ENCODE measurements at places on chromosomes 7 and 10.

- DNase-seq: no peak
Measured at GRCh38 chr10:91378061-91378460, 32.1 kb upstream of the HECTD2 start.

DNA sequence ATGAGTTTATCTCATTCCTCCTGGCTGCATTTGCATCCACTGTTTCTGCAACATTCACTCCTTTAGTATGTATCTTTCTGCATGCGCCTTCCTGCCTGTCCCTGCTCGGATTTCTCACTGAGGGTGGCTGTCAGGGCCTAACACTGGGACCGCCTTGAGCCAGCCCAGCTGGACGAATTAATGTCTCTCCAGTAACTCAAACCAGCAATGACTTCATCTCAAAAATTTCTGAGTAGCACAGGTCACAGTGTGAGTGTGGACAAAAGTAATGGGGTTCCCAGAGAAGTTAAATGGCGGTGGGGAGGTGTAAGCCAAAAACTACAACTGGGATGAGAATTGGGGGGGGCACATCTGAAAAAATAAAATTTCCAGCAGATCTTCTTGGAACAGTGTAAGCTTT, 444.0 kb upstream of the MGMT start:
- no peak for DNase-seq

GRCh38 chr7:36096460-36097095, 56.5 kb upstream of the EEPD1 start:
- DNase-seq: no peak

GRCh38 chr7:94045581-94045980, 41.4 kb upstream of the BET1 start:
- DNase-seq: no peak

DNA sequence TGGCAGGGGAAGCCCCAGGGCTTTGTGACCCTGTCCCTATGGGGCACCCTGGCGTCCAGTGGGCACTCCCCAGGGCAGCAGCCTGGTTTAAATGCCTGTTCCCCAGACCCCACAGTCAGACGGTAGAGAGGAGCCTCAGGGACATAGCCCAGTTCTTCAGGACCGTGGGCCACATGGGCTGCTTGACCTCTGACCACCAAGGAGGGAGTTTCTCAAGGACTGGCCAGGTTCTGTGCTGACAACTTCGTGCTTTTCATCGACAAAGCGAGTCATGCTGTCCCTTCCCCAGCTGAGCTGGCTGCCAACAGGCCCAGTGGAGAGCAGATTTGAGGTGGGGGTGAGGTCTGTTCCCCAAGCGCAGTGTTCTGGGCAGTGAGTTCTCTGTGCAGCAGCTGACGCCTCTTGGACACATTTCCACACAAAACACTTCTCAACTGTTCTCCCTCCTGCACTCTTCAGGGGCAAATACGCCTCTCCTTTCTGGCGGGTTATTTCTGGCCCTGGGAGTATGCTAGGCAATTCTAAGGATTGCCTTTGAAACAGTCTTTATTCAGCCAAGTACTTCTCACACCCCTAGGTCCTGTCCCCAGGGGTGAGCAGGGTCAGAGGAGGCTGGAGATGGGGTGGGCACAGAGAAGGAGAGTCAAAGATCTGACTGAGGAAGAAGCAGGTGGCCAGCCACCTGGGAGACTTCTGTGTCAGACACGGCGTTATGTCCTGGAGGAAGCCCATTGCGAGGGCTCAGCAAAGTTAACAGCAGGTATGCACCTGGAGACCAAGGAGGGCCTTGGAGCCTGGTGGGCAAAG, 57.3 kb upstream of the CAMK2B start:
- peak; percentile 13 for DNase-seq

DNA sequence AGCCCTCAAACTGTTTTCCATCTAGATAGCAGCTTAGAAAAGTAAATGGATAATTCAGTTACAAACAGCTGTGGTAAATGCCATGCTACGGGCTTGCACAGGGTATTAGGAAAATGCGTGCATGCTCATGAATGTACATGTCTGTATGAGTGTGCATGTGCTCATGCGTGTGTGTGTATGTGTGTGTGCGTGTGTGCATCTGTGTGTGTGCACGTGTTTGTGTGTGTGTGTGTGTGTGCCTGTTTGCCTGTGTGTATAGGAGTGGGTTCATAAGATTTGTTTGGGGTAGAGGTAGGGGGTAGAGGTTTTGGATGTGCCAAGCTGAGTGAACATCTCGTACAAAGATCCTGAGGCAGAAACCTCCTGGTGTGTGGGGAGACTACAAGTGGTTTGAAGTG, 52.9 kb downstream of the AOAH start:
- DNase-seq: no peak

GRCh38 chr10:114048472-114048871, 4.8 kb downstream of the ADRB1 start:
- no peak for DNase-seq

GRCh38 chr10:101611096-101611905, 23.2 kb downstream of the DPCD start:
- peak; percentile 34 for DNase-seq

DNA sequence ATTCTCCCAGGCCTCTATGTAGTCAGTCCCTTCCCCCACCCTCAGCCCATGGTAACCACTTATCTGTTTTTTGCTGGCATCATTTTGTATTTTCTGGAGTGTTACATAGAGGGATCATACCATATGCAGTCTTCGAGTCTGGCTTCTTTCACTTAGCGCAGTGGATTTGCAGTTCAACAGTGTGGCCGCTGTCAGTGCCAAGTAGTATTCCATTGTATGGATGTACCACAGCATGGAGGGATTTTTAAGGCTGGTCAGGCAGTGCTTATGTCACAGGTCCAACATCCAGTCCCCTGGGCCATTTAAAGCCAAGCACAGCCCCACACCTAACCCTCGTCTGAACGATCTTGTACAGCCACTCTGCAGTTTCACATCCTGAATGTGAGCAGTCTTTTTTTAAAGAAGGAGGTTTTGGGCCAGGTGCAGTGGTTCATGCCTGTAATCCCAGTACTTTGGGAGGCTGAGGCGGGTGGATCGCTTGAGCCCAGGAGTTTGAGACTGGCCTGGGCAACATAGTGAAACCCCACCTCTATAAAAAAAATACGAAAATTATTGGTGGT, 121.8 kb downstream of the CUX1 start:
- DNase-seq: no peak

- DNase-seq: no peak
Measured at GRCh38 chr7:101108330-101108857, 18.5 kb upstream of the SERPINE1 start.

DNA sequence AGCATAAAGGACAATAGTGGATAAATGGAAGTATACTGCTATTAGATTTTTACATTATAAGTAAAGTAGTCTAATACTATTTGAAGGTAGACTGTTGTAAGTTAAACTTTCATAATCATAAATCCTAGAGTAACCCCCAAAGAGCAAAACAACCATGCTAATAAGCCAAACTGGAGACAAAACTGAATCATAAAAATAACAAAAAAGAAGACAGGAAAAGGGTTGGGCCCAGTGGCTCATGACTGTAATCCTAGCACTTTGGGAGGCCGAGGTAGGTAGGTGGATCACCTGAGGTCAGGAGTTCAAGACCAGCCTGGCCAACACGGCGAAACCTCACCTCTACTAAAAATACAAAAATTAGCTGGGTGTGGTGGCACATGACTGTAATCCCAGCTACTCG, 9.7 kb downstream of the CACUL1 start:
- DNase-seq: no peak

GRCh38 chr10:58743466-58744115, 230.9 kb downstream of the BICC1 start:
- DNase-seq: no peak

DNA sequence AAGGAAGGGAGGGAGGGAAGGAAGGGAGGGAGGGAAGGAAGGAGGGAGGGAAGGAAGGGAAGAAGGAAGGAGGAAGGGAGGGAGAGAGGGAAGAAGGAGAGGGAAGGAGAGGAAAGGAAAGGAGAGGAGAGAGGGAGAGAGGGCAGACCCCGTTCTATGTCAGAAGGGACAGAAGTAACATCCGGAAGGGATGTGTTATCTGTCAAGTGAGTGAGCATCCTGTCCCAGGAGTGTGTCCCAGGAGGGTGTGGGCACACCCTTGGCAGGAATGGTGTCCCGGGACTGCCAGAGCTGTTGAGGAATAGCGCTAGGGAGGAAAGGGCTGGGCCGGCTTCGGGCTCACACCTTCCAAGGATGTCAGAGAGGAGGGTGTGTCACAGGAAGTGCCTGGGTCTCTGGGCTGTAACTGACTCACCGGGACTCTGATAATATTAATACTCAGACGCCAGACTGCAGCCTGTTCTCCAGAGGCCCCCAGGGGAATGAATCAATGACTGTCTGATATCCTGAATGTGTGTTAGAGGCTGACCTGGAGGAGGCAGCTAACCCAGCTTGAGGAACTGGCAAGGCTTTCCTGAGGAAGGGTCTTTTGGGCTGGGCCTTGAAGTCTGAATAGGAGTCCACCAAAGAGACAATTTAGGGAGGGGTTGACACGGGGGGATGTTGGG, 125.6 kb upstream of the TNRC18 start:
- peak; percentile 39 for DNase-seq

- DNase-seq: no peak
Measured at GRCh38 chr10:7529638-7530037, 118.8 kb upstream of the SFMBT2 start.

GRCh38 chr7:141558544-141559183, 7.5 kb downstream of the AGK start:
- DNase-seq: no peak

GRCh38 chr10:6343305-6344010, 140.7 kb downstream of the PFKFB3 start:
- no peak for DNase-seq

DNA sequence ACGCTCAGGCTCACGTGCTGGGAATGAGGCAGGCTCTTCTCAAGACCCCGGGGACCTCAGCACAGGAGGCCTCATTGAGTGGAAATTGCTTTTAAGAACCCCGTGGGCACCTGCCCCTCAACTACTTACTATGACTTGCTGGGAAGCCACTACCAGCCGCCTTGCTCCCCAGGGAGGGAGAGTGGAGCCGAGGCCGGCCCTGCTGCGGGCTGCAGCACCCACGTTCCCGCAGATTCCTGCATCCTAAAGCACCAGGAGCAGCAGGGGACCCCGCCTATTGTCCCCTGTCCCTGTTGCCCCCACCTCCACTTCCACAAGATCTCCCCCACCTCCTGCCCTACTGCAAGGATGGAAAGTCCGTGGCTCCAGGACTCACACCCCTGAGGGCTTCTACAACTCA, 541.6 kb upstream of the PFKP start:
- no peak for DNase-seq

GRCh38 chr7:40221836-40222235, 87.0 kb downstream of the SUGCT start:
- DNase-seq: no peak

DNA sequence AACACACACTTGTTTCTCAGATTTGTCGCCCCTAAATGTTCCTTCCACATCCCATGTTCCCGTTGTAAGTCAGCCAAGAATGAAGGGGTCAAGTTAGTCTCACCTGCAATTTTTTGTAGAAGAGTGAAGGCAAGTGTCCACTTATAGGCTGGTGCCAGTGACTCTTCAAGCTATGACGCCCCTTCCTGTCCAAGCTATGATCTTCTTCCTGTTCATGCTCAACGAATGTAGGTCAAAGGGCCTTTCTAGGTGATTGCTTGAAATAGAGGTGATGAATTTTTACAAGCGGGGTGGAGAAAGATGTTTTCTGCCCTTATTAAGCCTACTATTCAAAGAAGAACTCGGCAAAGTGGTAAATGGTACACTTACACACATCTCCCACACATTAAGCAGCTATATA, 41.0 kb downstream of the CDK1 start:
- DNase-seq: no peak

- no peak for DNase-seq
Measured at GRCh38 chr10:76675561-76675950, 962.1 kb downstream of the KCNMA1 start.

GRCh38 chr7:130341882-130342281, 2.7 kb upstream of the CPA5 start:
- no peak for DNase-seq

DNA sequence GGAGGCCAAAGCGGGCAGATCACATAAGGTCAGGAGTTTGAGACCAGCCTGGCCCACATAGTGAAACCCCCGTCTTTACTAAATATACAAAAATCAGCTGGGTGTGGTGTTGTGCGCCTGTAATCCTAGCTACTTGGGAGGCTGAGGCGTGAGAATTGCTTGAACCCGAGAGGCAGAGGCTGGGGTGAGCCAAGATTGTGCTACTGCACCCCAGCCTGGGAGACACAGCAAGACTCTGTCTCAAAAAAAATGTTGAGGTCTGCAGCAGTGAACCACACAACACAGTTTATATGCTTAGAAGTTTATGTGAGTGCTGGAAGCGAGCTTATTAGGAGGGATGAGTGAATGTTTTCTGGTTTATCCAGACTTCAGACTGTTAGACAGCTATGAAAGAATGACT, 10.4 kb downstream of the LHPP start:
- no peak for DNase-seq

DNA sequence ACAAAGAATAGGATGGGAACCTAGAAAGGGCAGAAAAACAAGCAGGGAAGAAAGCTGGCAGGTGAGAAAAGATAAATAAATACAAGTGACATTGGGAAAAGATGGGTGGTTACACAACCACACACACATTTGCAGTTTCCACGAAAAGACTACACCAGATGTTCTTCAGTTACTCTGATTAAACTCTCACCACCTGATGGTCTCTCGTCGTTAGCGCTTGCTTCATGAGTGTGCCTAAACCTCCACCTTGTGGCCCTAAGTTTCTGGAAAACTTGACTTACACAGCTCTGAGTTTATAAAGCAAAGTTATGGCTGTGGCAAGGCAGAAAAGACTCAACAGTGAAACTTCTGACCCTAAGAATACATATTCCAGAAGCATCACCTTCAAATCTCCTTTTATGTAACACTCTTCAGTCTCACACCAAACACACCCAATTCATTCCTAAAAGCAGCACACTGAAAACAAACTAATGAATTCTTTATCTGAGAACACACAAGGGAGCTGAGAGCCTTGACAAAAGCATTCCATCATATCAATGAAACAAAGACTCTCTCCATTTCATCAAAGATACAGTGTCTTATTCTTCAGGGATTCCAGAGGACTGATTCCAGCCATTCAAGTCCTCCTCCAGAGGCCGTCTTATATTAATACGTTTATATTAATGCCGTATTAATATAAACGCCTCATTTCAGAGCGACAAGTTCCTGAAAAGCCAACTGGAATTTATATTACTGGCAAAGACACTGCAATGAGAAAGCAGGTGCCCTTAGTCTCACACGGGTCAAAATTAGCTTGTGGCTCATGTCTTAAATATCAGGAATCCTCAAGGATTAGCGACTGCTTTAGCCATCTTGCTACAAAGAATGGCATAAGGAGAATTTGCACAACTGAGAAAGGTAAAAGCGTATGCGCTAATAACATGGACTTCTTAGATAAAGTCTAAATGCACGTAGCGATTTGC, 77.6 kb downstream of the RNF216 start:
- DNase-seq: no peak

- DNase-seq: no peak
Measured at GRCh38 chr10:45380903-45381620, 7.0 kb downstream of the ALOX5 start.

GRCh38 chr10:127145173-127145572, 51.2 kb downstream of the INSYN2A start:
- DNase-seq: no peak

DNA sequence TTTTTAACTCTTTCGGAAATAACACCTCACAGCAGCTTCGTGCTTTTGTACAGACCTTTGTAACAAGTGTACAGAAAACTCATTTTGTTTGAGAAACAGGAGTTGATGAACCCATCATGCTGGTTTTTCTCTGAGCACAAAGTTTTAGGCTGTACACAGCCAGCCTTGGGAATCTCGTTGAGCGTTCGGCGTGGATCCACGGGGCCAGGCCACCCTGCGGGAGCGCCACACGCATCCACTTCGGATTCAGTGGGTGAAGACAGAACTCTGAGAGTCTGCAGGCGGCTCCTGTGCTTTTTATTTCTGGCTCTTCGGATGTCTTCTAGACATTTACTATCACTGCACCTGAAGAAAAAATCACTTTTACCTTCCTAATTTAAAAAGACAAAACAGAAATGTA, 131.2 kb downstream of the SMURF1 start:
- DNase-seq: no peak

Data from activated T-cell treated with anti-CD3 and anti-CD28 coated beads, Interleukin-2, amount 50 U/mL, for 48 hours (primary cell).